ENCODE measurements at places on chromosomes 12 and 14. TPM values are rescaled to one million over a fixed set of nuclear protein-coding genes. Genes with fewer than 3 reads are reported as not detected.
A peak's percentile ranks its signal among the peaks of the same experiment; 100 is the strongest.

Gene GDF3
- total RNA-seq = not detected

Gene LTB4R2
- 1.9 TPM for total RNA-seq

Gene GPR162
- 11.3 TPM for total RNA-seq

Gene GALNT6
- total RNA-seq = 0.35 TPM

Gene NGDN
- 45.8 TPM for total RNA-seq

Gene CBLN3
- total RNA-seq = 1.2 TPM

Gene KRT77
- not detected for total RNA-seq

Gene PRB2
- total RNA-seq = not detected

Gene PLEK2
- total RNA-seq = 0.22 TPM

Gene CEBPE
- total RNA-seq = 0.13 TPM

GRCh38 chr12:91753649-91754048 is 392.0 kb downstream of the BTG1 start:
- H3K36me3 ChIP-seq = no peaks in the 10 kb centered on the region
- DNase-seq = no peak
- no peak overlapping the region for H3K27ac ChIP-seq
- H3K4me1 ChIP-seq = no peaks in the 10 kb centered on the region
- no peaks in the 10 kb centered on the region for H3K27me3 ChIP-seq
- no peak overlapping the region for H3K4me3 ChIP-seq

DNA sequence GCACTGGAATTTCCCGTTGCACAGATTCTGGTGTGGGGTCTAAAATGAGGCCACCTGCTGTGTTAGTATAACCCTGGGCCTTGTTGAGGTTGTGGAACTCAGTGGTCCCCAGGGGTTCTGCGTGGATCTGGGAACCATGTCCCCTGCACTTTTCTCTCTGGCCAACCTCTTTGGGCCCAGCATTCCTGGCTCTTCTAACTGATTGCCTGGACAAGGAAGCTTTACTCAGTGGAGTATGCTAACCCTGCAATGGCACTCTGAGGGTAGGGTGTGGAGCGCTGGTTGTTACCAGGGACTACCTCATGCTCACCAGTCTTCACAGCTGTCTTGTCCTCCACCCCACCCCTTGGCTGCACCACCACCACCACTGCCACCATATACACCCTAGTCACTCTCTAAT is 39.2 kb downstream of the CPM start:
- DNase-seq = no peak
- no peaks in the 10 kb centered on the region for H3K27me3 ChIP-seq
- H3K4me3 ChIP-seq = no peak overlapping the region
- H3K36me3 ChIP-seq = no peaks in the 10 kb centered on the region

DNA sequence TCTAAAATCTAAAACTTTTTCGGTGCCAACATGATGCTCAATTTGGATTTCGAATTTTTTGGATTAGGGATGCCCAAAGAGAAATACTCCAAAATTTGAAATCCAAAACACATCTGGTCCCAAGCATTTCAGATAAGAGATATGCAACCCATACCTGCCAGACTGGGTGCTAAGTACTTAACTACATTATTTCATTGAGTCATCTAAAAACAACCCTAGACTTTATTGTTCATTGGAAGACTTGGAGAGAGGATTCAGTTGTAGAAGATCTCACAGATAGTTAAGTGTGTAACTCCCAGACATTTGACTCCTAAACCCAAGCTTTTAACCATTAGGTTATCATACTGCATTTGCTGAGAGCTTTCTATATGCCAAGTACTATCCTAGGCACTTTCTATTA is 102.2 kb downstream of the BCAT1 start:
- no peaks in the 10 kb centered on the region for H3K27me3 ChIP-seq
- peaks cover 11% of the 10 kb centered on the region for H3K36me3 ChIP-seq
- peaks cover 8% of the 10 kb centered on the region for H3K4me1 ChIP-seq
- H3K4me3 ChIP-seq = no peak overlapping the region

- no peaks in the 10 kb centered on the region for H3K4me1 ChIP-seq
- no peak overlapping the region for H3K4me3 ChIP-seq
- peaks cover 3% of the 10 kb centered on the region for H3K36me3 ChIP-seq
- H3K27me3 ChIP-seq = no peaks in the 10 kb centered on the region
- DNase-seq = peak; percentile 86
- H3K27ac ChIP-seq = peak overlapping the region; percentile 35
Measured at GRCh38 chr14:59228421-59228820, 40.0 kb downstream of the DAAM1 start.

DNA sequence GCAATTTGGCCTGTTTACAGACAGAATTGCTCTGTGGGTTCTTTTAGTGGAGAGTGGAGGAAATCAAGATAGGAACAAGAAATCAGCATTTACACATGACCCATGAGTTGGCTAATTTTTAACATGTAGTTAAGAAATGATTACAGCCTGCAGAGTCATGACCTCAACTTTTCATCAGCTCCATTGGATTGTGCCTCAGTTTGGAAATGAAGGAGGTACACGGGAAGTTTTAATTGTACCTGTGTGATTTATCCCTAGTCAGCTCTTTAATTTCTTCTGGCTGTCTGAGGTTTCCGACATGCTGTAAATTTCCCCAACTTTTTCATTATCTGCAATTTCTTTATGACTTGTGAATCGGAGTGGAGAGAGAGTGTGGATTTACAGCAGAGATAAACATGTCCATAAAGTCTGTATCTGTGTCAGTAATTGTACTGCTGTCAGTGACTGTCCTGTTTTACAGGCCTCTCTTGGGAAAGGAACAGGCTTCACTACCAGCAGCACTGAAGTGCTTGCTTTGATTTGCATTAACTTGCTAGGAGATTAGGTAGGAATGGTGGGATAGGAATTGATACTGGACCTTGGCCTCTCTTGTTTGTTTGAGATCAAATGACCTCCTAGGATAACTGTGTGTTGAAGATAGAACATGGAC is 49.2 kb downstream of the LIN52 start:
- no peak overlapping the region for H3K27ac ChIP-seq
- H3K27me3 ChIP-seq = no peaks in the 10 kb centered on the region
- no peaks in the 10 kb centered on the region for H3K4me1 ChIP-seq
- H3K4me3 ChIP-seq = no peak overlapping the region
- no peak for DNase-seq

GRCh38 chr12:17971850-17972249 is 118.1 kb downstream of the RERGL start:
- H3K27me3 ChIP-seq = no peaks in the 10 kb centered on the region
- no peaks in the 10 kb centered on the region for H3K4me1 ChIP-seq
- H3K36me3 ChIP-seq = no peaks in the 10 kb centered on the region
- peak; percentile 11 for DNase-seq
- H3K4me3 ChIP-seq = no peak overlapping the region

DNA sequence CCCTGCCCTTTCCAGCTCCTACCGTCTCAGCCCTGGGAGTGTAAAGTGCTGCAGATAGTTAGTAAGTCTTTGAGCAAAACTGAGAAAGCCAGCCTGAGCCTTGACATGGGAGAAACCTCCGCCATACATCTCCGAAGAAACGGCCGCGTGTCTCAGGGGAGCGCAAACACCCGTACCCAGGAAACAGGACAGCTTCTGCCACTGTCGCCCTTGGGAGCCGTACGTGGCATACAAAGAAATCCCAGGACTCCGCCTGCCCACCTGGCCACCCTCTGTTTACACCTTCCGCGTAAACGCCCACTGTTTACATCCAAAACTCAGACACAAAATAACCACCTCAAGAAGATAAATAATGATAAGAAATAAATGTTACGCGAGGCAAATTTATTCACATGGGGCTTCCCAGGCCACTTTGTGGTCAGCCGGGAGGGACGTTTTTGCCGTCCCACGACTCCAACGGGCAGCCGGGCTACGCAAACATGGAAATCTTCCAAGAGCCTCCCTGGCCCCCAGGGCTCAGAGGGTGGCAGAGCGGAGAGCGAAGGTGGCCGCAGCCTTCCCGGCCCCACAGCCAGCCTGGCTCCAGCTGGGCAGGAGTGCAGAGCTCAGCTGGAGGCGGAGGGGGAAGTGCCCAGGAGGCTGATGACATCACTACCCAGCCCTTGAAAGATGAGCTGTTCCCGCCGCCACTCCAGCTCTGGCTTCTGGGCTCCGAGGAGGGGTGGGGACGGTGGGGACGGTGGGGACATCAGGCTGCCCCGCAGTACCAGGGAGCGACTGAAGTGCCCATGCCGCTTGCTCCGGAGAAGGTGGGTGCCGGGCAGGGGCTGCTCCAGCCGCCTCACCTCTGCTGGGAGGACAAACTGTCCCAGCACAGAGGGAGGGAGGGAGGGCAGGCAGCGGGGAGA is at the start of gene BDKRB2:
TSS of gene BDKRB2 (plus strand) at position 689 of the 908 bp plus-strand sequence. CDS start 32,269 bp downstream, outside the sequence.
- H3K36me3 ChIP-seq = no peaks in the 10 kb centered on the region
- H3K4me1 ChIP-seq = peaks cover 28% of the 10 kb centered on the region
- H3K4me3 ChIP-seq = peak within 1 kb of the TSS; percentile 52
- DNase-seq = peak; percentile 92

GRCh38 chr12:124828264-124829007 is 35.2 kb downstream of the SCARB1 start:
- no peaks in the 10 kb centered on the region for H3K36me3 ChIP-seq
- peaks cover 10% of the 10 kb centered on the region for H3K4me1 ChIP-seq

GRCh38 chr12:131990066-131990979 is 40.6 kb downstream of the EP400 start:
- no peak overlapping the region for H3K27ac ChIP-seq
- DNase-seq = no peak
- H3K4me3 ChIP-seq = no peak overlapping the region
- peaks cover 5% of the 10 kb centered on the region for H3K4me1 ChIP-seq

- H3K4me3 ChIP-seq = no peak overlapping the region
- H3K4me1 ChIP-seq = peaks cover 36% of the 10 kb centered on the region
- H3K36me3 ChIP-seq = no peaks in the 10 kb centered on the region
- peak overlapping the region; percentile 37 for H3K27ac ChIP-seq
- no peak for DNase-seq
- H3K27me3 ChIP-seq = no peaks in the 10 kb centered on the region
Measured at GRCh38 chr14:61152851-61153364, 128.2 kb downstream of the TMEM30B start.

GRCh38 chr14:76639606-76640229 is 121.5 kb upstream of the VASH1 start:
- H3K27me3 ChIP-seq = no peaks in the 10 kb centered on the region
- no peak overlapping the region for H3K27ac ChIP-seq
- peak; percentile 40 for DNase-seq
- no peaks in the 10 kb centered on the region for H3K36me3 ChIP-seq
- peaks cover 10% of the 10 kb centered on the region for H3K4me1 ChIP-seq

DNA sequence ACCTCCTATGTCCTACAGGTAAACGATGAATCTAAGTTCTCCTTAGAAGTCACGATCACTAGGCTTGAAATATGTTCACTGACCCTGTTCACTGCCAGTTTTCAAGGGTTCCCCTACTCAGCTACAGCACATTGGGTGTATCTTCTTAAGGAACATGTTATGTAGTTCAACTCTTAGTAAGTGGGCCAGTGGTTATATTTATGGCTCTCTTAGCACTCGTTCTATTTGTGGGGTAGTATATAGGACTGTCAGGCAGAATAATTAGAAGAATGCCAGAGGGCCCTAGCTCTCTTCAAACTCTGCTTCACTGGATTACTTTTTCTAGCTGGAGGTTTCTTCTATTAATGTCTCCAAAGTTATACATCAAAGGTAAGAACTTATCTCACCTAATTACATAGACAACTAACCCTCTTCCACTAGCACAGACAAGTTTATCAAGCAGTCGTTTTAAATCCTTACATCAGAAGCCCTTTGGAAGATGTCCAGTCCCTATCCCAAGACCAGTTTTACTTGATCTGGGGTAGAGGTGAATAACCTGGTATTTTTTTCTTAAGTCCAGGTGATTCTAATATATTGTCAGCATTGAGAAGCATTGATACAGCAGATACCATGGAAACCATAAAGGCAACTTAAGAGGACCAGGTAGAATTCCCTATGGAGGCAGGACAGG is 39.6 kb downstream of the ZFYVE26 start:
- no peak overlapping the region for H3K4me3 ChIP-seq
- no peak for DNase-seq
- no peaks in the 10 kb centered on the region for H3K4me1 ChIP-seq
- H3K36me3 ChIP-seq = peaks cover 78% of the 10 kb centered on the region
- peak overlapping the region; percentile 21 for H3K27ac ChIP-seq
- no peaks in the 10 kb centered on the region for H3K27me3 ChIP-seq

GRCh38 chr14:100278702-100279101 is 27.5 kb downstream of the SLC25A29 start:
- no peak for DNase-seq
- H3K4me1 ChIP-seq = peaks cover 8% of the 10 kb centered on the region
- H3K27me3 ChIP-seq = no peaks in the 10 kb centered on the region
- H3K36me3 ChIP-seq = peaks cover 38% of the 10 kb centered on the region

DNA sequence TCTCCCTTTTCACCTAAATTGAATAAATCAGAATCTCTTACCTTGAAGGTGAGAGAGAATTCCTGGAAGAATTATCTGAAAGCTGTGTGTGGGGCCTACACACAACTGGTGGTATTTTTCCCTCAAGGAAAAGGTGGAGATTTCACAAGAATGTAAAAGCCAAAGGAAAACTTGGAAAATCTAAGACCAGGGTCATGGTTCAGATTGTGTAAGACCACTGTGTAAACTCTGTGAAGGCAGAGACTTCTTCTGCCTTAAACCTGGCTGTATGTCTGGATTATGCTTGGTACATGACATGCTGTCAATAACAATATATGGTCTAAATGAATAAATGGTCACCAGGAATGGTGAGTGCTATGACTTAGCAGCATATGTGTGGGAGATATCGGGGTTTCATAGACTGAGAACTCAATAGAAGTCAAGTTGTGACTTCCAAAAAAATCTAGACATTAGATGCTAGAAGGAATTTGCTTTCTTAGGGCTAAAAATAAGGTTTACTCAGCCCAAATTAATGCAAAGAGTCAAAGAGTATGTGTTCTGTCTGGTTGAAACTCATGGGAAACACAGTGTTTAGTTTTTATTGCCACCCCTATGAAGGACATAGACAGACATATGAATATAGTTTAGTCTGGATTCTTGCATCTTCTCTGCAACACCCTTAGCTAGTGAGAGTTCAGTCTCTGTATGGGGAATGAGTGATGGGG is 163.7 kb downstream of the SNAPC1 start:
- no peaks in the 10 kb centered on the region for H3K27me3 ChIP-seq
- DNase-seq = no peak
- no peaks in the 10 kb centered on the region for H3K36me3 ChIP-seq
- no peak overlapping the region for H3K27ac ChIP-seq

DNA sequence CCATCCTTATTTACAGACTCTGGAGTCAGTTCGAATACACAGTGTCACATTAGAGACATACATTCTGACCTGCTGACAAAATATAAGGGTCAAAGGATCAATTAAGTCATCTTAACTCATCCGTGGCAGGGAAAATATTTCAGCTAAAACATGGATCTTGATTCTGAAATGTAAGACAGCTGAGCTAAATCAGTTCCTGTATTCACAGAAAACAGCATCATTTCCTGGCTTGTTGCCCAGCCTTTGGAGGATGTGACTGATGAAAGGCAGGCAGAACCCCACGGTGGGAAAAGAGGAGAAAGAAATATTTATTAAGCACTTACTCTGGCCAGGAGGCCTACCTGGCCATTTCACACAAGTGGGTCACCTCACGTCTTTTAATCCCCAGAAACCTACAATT is 101.9 kb downstream of the GAS2L3 start:
- peaks cover 10% of the 10 kb centered on the region for H3K4me1 ChIP-seq
- no peaks in the 10 kb centered on the region for H3K27me3 ChIP-seq

- no peaks in the 10 kb centered on the region for H3K27me3 ChIP-seq
- no peak overlapping the region for H3K27ac ChIP-seq
- no peak overlapping the region for H3K4me3 ChIP-seq
- peak; percentile 83 for DNase-seq
- peaks cover 3% of the 10 kb centered on the region for H3K4me1 ChIP-seq
- H3K36me3 ChIP-seq = no peaks in the 10 kb centered on the region
Measured at GRCh38 chr12:58576916-58577315, 343.4 kb downstream of the LRIG3 start.
